ENCODE measurements at places on chromosomes 6 and 20.

DNA sequence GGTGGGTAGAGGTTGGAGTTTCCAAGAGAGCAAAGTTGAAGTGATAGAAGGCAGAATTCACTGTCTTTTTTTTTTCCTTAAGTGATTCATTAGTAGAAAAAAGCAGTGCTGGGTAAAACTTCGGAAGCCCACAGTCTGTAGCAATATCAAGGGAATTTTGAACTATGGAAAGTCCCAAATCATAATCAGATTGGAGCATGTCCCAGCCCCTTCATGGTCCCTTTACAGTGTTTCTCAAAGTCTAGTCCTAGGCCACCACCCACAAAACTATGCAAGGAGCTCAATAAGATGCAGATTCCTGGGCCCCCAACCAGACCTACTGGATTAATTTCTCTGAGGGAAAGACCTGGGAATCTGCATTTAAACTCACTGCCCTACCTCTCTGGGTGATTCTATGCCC is 22.6 kb downstream of the NEDD9 start:
- DNase-seq = no peak

DNA sequence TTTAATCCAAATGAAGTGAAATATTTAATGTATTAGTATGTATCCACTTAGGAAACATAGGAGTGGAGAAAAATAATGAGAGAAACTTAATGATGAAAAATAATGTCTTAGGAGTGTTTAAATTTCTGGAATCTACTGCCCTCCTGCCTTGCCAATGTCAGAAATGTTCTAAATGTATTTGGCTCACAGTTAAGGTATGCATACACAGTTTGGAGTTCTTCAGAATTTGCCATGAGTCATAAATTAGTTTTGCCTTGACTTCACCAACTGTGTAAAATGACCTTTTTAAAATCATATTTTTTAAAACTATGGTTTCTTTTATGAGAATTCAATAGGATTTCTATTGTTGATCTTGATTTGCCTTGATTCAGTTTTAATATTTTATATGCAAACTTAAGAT is 191.7 kb upstream of the HSF2 start:
- no peak for DNase-seq

DNA sequence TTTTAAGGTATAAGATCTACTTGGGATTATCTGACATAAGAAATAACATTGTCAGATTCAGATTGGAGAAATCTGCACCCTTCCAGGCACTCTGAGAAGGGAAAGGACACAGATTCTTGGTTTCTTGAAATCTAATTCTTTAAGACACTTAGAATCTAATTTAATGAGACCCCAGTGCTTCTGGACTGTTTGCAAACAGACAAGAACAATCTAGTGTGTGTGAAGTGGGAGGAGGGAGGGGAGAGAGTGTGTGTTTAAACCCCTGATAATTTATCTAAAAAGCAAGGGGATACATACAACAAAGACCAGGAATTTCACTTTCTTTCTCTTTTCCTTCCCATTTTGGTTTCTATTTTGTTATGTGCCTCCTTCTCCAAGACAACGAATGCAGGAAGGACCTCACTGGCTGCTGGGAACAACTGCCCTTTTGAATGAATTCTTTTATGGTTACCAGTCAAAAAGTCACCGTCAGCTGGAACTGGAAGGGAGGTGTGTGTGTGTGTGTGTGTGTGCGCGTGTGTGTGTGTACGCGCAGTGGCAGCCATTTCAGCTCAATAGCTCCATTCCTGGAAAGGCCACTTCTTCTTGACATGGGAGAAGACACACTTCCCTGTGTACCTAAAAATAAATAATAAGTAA is 129.4 kb downstream of the BCAS1 start:
- peak; percentile 40 for DNase-seq

GRCh38 chr6:134177236-134177635 is 124.8 kb upstream of the SLC2A12 start:
- DNase-seq = no peak

DNA sequence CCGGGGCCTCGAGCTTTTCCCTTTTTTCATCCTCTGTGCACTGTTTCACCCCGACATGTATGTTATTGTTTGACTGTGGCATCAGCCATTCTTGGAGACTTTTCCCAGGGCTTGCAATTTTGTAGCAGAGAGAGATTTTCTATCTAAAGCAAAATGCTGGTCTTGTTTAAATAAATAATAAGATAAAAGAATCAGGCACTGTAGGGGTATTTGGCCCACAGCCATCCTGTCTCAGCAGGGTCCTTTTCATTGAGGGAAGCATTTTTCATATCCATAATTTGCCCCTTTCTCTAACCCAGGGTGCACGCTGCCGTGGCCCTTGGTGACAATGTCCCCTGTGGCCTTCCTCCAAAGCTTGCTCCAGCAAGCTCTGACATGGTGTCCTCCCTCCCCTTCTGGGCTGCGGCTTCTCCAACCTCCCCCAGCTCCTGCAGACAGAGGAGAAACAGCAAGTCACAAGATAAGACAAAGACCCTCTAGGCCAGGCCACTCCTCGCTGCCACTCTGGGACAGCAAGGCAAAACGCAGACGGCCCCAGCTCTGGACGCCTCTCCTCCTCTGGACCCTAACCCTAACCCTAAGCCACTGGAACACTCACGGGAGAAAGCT is 117.6 kb downstream of the MYLK4 start:
- DNase-seq = no peak

GRCh38 chr20:20411402-20411801 is 43.5 kb downstream of the INSM1 start:
- DNase-seq = no peak

DNA sequence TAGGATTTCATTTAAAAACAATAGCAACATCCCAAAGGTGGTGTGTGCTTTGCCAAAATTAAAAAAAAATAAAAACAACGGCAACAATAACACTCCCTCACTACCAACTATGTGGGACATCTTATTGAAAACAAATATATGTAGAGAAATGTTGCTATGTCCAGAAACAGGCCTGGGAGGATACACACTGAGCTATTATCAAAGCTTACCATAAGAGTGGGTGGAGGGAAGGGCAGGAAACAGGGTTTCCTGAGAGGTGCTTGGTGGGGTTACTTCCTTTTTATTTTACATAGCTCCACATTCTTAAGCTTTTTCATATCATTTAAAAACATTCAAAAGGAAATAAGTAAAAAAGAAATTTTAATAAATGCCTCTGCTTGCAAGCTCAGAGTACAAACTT is 150.0 kb upstream of the RIPOR2 start:
- DNase-seq = no peak

DNA sequence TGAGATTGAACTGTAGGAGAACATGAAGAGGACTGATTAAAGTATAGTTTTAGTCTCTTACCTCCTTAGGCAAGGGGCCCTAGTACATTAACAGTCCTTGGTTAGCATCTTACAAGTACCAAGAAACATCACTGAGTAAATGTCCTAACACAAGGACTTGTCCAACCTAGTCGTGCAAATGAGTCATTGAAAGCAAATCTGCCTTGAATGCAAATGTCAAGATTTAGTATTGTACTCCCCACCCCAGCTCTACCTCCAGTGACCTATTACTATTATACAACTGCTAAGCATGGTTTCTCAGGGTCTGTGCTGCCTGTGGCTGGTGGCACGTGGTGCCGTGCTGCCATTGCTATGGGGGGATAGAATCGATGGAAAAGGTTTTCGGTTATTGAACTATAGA is 138.4 kb downstream of the PLCB4 start:
- DNase-seq = no peak
